ENCODE measurements at places on chromosomes 3 and 15.

DNA sequence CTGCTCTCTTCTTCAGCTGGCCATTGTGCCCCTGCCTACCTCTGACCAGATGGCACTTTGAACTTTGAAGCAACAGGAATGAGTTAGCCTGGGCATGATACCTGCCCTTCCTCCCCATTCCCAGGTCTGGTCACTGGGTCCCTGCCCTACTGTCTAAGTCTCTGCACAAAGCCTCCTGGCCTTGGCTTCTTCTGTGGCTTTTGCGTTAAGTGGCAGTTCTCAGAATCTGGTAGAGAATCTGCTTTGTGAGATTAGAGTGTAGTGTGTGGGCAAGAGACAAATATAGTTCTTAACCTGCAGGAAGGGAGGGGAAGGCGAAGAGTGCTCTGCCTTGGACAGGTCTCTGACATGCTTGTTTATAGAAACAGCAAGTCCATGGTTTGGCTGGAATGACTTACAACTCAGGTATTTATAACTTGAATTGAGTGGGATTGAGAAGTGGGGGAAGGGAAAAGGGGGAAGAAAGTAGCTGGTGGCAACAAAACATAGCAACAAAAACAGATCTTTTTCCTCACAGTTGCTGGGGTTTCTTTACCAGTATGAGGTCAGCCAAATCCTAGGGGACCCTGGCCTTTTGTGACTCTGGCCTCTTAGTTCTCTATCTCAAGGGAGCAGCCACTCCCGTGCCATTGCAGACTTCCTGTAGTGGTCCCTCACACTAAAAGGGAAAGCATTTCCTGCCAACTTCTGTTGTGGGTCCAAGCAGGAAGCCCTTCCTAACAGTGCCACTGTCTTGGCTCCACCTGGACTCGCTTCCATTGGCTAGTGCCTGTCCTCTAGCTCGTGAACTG lies 16.7 kb downstream of the MAPKBP1 start:
- no peak for DNase-seq

DNA sequence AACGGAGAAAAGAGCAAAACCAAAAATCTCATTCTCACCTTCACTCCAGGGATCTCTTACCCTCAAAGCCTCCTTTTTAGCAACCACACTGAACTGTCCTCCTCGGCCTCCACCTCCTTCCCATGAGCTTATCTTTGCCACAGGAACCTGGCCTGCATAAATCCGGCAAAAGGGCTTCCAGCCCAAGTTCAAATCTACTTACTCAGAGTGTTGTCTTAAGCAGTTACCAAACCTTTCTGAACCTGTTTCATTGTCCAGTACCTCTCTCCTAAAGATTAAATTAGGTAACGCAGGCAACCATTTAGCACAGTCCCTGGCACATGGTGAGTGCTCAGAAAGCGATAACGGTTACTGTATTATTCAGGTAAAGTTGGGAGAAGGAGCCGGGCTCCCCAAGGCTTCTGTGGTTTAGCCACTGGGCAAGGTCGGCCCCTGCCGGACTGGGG lies 777 bp downstream of the CIB1 start:
- peak; percentile 40 for DNase-seq

- peak; percentile 12 for DNase-seq
Measured at GRCh38 chr15:58066042-58066867, 744 bp upstream of the ALDH1A2 start.

GRCh38 chr15:38103564-38103963 lies 149.1 kb upstream of the SPRED1 start:
- DNase-seq: no peak

DNA sequence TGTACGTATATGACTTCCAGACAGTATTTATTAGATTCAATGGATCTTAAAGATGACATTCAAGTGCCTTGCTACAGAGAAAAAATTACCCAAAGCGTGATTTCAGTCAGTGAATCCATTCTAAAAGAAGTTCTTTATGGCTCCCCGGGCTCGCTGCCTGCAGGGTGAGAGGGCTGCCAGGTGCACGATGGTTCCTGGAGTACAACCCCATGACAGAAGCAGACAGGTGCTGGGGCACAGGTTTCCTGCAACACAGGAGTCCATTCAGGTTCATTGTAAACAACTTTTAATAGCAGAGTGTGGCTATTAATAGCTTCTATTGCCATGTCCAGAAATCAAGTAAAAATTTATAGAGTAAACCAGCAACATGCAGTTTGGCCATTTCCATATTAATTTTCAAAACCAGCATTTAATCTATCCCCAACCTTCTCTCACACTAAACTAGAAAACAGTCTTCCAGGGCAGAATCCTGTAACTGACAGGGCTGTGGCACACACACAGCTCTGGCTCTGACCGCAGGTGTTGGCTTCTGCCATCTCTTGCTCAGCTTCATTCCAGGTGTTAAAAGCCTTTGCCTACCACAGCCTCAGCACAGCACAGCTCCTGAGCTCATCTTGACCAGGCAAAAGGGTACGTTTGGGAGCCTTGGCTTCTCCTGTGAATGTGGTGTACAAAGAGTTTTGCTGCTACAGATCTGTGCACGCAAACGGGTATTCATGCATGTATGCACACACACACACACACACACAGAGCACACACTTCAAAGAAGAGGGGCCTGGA lies 185.9 kb downstream of the MEX3B start:
- no peak for DNase-seq

DNA sequence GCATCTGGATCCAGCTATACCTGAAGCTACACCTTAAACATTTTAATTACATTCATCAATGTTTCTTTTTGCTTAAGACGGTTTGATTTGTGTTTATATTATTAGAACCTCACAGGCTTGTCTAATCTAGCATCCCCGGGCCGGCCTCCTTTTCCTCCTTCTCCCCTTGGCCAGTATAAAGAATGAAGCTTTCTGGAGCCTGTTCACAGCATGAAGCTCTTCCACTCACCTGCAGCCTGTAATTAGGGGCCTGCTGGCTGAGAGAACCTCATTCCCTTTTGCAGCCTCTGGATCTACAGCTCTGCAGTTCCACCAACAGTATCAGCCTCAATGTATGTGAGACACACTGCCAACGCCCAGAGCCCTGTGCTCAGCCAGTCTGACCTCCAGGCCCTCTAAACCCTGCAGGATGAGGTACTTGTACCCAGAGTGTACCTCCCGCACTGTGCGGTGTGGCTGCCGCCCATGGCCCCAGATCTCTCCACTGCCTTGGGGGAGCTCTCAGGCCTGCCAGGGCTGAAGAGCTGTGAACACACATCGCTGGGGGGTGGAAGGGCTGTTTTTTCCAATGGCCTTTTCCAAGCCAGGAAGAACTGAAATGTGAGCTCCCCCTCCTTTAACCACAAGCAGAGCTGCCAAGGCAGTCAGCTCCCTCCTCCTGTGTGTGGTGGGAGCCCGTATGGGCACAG lies 114.7 kb upstream of the ALDH1A3 start:
- no peak for DNase-seq

GRCh38 chr3:132042681-132043080 lies 7.9 kb upstream of the CPNE4 start:
- DNase-seq: no peak

DNA sequence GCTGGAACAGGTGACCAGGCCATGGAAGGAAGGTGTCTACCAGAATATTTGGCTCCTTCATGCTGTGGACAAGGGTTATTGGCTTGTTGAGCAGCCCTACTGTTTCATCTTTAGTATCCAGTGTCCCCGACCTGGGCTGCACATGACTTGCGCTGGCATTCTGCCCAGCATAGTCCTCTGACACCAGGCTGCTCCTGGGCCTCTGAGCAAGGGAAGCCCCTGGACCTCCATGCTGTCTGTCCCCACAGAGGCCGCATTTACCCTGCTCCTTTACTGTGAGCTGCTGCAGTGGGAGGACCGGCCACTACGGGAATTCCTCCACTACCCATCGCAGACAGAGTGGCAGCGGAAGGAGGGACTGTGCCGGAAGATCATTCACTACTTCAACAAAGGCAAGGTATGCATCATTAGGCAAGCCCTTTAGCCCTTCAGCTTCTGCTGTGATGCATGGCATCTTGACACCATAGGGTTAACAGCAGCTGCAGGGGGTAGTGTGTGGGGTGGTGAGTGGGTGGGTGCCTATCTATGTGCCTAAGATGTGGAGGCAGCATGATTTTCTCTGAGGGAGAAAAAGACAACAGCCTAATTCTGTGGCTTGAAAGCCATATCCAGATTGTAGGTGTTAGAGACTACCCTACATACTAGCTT lies 44.0 kb upstream of the MANF start:
- no peak for DNase-seq

GRCh38 chr3:27357665-27358258 lies 11.4 kb downstream of the NEK10 start:
- peak; percentile 51 for DNase-seq

GRCh38 chr3:109532257-109533216 lies 195.2 kb upstream of the DPPA4 start:
- DNase-seq: peak; percentile 44

GRCh38 chr3:100525753-100526612 lies 33.6 kb downstream of the TMEM45A start:
- no peak for DNase-seq

DNA sequence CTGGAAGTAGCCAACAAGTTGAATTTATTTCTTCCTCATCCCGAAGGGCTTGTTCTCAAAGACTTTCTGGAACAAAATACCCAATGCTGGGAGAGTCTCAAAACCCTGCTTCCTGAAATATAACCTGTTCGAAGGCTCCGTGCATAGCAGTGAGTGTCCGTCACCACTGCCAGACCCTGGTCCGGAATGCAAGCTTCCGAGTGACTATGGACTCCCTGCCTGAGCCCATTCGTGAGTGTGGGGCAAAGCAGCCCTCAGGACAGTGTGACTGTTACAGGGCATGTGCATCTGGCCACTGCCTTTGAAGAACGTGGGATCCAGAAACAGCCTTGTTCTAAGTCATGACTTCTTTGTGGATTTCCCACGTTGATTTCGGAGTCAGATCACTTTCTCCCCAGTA lies 214.5 kb upstream of the IGF1R start:
- no peak for DNase-seq

- no peak for DNase-seq
Measured at GRCh38 chr3:42795621-42796181, 8.6 kb downstream of the HIGD1A start.

GRCh38 chr3:39920271-39920670 lies 110.9 kb downstream of the MYRIP start:
- no peak for DNase-seq

DNA sequence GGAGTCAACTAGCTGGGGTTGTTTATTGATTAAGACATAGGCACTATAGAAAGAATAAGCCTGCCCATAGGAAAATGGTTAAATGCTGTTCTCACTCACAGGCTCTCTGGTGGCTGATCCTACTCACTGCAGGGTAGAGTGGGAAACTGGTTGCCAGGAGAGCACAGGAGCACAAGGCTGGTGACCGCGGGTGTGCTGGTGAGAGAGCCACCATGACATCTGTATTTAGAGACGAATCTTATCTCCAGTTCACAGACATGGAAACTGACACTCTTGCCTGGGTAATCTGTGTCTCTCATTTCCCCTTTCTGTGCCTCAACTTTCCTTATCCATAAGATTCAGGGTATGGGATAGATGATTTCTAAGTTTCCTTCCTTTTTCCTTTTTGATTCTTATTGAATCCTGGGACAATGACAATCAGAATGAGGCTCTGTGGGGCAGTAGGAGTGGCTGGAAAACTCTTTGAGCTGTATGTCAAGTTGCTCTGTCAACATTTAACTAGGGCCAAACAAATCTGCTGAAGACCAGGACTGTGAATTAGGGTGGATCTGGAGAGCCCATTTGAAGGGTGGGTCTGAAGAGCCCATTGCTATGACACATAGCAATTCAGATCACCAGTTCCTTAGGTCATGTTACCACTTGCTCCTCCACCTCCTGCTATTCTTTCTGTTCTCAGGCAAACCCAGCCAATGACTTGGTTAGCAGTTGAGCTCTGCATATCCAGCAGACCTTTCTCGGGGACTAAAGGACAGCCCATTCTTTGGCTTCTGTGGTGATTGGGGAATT lies 286.1 kb upstream of the TBL1XR1 start:
- DNase-seq: no peak

GRCh38 chr3:154540950-154541604 lies 111.1 kb upstream of the GPR149 start:
- DNase-seq: no peak

DNA sequence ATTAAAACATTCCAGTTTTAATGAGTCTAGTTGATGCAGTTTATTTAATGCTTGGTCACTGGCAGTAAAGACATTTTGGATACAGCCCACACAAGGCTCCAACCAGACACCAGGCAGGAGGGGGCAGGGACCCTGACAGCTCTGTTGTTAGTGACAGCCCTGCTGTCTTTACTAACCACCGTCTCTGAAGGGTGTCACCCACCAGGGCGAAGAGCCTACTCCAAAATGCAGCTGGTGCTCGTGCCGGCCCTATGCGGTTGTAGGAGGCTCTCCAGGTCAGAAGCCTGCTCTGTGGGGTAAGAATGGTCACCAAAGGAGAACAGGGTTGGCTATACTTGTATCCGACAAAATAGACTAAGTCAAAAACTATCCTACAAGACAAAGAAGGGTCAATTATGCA lies 132.2 kb downstream of the ATP10A start:
- no peak for DNase-seq

GRCh38 chr15:57505056-57505715 lies 86.5 kb upstream of the MYZAP start:
- DNase-seq: no peak

- no peak for DNase-seq
Measured at GRCh38 chr15:65402961-65403360, 19.8 kb downstream of the IGDCC4 start.

- no peak for DNase-seq
Measured at GRCh38 chr15:99010768-99011167, 3.2 kb upstream of the PGPEP1L start.

DNA sequence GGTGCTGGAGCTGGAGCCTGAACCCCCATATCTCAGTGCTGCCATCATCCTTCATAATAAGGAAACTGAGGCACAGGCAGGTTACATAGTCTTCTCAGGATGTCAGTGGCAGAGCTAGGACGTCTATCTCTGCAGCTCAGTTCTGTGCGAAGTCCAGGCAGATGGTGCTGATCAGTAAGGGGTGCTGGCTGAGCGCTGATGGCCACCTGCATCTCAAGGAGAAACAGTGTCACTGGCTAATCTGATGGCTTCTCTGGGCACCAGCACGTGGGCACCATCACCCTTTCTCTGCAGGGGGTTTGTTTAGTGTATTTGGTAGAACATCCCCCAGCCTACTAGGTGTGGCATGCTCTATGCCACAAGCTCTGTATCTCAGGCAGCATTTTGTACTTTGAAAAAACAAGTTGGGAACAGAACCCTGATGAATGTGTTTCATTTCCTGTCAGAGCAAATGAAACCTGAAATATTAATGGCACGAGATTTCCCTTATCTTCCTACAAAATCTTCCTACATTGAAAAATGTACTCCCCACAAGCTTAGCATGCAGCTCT lies 35.1 kb downstream of the APBA2 start:
- no peak for DNase-seq

GRCh38 chr15:69748576-69749185 lies 296.1 kb downstream of the RPLP1 start:
- no peak for DNase-seq

DNA sequence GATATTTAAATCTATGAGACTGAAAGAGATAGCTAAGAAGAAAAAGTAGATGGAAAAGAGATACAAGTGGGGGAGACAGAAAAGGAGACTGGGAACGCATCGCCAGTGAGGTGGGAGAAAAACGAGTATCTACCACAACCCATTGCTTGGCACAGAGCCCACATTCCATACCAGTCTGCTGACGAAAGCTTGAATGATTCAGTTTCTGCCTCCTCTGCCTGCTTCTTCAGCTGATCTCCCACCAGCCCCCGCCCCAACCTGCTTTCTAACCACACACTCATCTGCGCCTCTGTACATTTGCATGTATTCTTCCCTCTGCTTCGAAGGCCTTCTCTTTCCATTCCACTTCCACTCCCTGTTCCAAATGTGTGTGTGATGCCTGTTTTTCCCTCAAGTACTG lies 188.1 kb downstream of the USP13 start:
- DNase-seq: no peak
